ENCODE measurements at places on chromosomes 13 and 19.
A peak's percentile ranks its signal among the peaks of the same experiment; 100 is the strongest.

DNA sequence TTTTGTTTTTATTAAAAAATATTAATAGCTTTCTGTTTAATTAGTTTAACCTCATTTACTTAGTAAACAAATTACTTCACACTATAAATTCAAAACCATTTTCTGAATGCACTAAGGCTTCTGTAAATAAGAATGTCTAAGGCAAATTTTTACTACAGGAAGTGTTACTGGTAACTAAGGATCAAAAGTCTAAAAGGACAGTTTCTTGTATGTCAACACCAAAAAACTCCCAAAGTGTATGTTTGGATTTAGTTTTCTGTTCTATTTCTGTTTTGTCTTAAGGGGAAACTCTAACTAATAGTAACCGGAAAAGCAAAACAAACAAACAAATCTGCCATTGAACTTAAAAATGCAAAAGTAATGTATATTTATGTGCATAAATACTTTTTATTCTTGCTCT is 24.7 kb downstream of the PRR20E start:
- no peak for DNase-seq

DNA sequence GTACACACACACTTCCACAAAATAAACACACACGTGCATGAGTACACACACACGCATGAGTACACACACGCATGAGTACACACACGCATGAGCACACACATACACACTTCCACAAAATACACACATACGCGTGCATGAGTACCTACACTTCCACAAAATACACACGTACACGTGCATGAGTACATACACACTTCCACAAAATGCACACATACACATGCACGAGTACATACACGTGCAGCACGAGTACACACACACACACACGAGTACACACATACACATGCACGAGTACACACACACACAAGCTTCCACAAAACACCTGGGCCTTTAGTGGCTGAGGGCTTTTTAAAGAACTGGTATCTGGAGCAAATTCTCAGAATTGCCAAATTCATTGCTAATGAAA is 619.3 kb downstream of the GPC5 start:
- no peak for DNase-seq

GRCh38 chr13:83352391-83352790 is 529.9 kb downstream of the SLITRK1 start:
- DNase-seq: no peak

GRCh38 chr19:43755256-43755801 is 567 bp upstream of the SMG9 start:
- DNase-seq: peak; percentile 81

DNA sequence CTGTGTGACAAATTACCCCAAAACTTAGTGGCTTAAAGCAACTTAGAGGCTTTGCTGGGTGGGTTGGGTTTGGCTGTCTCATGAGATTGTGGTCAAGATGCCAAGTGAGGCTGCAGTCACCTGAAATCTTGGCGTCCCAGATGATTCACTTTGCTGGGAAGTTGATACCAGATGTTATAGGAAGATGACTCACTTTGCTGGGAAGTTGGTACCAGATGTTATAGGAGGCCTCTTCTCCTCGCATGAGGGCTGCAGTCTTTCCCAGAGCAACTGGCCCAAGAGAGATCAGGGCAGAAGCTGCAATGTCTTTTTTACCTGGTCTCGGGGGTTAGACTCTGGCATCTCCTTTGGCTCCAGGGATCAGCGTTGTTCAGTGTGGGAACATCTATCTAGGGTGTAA is 16.8 kb downstream of the TEX29 start:
- no peak for DNase-seq

DNA sequence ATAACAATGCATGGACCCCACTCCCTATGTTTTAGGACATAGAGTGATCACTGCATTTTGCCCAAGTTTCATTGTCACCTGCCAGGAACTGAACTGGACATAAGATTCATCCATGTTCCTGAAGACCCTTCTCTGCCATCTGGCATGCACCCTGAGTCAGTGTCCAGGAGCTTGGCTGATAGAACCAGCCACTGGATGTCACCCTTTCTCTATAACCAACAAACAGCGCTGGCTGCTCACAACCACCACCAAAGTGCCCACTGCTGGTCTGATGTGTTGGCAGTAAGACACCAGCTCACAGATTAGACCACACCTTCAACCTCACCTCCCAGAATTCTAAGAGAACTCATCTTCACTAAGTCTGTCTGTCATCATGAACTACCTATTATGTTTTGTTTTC is 333.4 kb downstream of the ITGBL1 start:
- DNase-seq: peak; percentile 87

DNA sequence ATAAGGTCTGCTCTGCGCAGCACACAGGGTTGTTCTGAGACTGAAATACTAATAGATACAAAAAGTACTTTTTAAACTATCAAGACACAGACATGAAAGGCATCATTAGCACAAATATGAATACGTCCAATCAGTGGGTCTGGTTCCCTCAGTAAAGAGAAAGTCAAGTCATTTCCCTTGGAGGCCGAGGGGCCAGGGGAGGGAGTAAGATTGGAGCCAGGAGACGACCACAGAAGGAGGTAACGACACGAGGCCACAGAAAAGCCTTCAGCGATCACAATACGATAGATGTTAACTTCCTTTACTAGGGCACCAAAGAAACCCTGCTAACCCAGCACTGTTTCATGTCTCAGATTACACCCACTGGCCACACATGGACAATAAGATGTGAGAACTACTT is 5.3 kb downstream of the CARS2 start:
- DNase-seq: no peak

DNA sequence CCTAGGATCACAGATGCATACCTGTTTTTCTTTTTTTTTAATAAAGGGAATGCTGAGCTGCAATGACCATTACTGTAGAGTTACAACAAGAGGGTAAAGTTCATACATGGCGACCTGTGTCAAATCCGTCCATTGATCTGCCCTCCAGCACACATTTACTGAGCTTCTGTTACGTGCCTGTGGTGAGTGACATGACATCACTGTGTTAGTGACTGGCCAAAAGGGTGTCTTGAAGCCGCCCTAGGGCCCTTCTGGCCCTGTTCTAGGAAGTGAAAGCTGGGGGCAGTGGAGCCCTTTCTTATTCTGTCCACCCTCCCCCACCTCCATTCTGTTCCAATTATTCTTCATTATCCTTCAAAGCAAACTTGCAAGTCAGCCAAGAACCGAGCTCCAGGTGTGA is 66.3 kb downstream of the ZIC5 start:
- no peak for DNase-seq

- no peak for DNase-seq
These were observed 173.9 kb downstream of the ZIC5 start for GRCh38 chr13:99797691-99798090.
